BJ (cell line): ENCODE measurements at places on chromosomes 12 and 14.

- no peak for DNase-seq
These were observed 441 bp downstream of the E2F7 start for GRCh38 chr12:77064896-77065360.

DNA sequence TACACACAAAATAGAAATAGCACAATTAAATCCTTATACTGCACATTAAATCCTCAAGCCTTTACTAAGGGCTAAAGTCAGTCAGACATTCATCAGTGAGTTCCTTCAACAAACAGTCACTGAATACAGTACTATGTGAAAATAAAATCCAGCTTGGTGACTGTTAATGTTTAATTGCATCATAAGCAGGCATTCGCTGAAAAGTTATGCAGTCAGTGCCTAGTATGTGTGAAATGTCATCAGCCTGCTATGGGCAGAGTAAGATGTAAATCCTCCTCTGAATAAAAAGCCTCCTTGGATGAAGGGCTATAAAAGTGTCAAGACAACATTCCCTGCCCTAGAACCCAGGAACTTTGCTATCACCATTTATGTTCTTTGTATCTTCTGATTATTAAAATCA lies 116.4 kb downstream of the PRICKLE1 start:
- peak; percentile 72 for DNase-seq

DNA sequence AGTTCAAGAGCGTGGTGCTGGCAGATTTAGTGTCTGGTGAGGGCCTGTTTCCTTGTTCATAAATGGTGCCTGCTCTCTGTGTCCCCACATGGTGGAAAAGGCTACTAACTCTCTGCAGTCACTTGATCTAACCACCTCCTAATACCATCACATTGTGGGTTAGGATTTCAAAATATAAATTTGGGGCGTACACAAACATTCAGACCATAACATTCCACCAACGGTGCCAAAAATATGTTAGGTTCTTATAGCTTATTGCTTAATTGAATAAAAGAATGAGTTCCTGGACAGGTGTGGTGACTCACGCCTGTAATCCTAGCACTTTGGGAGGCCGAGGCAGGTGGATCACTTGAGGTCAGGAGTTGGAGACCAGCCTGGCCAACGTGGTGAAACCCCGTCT lies 3.4 kb upstream of the DYRK2 start:
- DNase-seq = no peak

GRCh38 chr12:62426089-62426488 lies 40.5 kb upstream of the MON2 start:
- DNase-seq = no peak

DNA sequence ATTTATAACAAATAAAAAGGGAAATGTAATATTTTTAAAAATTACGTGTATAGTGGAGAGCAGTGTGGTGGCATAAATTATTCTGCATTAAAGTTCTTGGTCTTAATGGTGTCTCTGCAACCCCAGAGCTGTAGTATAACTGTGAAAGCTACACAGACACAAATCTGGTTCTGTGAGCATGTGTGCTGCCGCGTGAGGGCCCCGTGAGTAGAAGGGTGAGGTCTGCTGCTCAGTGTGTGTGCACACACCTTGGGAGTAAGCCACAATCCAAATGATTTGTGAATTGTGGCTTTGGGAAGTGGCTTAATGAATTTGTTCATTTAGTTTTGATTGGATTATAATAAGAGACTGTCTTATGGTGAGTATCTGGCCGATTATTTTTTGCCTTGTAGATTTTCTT lies 16.8 kb downstream of the PELI2 start:
- no peak for DNase-seq

GRCh38 chr12:41596190-41596589 lies 408.1 kb downstream of the PDZRN4 start:
- no peak for DNase-seq

- DNase-seq = peak; percentile 40
These were observed 78.6 kb upstream of the TBX3 start for GRCh38 chr12:114762490-114763110.

- no peak for DNase-seq
These were observed 13.4 kb downstream of the CLSTN3 start for GRCh38 chr12:7143564-7143963.

- no peak for DNase-seq
These were observed 26.0 kb upstream of the KRT78 start for GRCh38 chr12:52874573-52875435.

DNA sequence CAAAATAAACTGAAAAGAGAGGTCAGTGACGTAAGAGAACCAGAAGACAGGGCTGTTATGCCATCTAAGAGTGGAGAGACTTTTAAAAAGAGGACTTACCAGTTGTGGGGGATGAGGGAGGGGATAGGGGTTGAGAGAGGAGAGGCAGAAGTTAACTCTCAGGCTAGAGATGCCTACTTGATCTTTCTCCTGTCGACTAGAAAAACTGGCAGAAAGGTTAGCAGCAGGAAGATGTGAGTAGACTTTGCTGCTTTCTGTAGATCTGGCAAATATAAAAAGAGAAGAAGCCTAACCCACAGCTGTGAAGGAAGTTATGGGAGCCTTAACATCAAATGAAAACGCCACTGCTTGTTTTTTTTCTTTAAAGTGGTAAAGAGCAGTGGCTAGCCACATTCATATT lies 10.7 kb downstream of the CREBL2 start:
- DNase-seq = no peak

DNA sequence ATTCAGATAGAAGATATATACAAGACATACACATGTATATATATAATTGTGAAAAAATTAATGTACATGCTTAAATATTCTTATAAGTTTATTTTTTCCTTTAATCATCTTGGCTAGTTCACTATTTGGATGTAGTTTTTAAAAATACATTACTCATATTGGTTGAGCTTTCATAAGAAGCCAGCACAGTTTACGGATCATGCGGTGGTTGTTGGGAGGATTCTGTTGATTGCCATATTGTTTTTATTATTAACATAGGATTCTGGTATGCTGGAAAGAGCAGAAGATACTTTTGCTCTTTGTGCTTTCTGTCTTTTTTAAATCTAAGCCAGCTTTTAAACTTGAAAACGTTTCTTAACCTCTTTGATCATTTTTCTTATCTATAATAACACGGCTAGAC lies 163.4 kb downstream of the OTOGL start:
- DNase-seq = no peak

- DNase-seq = no peak
These were observed 2.9 kb upstream of the PPFIBP1 start for GRCh38 chr12:27521066-27521465.

- DNase-seq = no peak
These were observed 677 bp downstream of the C12orf75 start for GRCh38 chr12:105330931-105331804.

- no peak for DNase-seq
These were observed 4.8 kb upstream of the KCNA5 start for GRCh38 chr12:5038781-5039311.

DNA sequence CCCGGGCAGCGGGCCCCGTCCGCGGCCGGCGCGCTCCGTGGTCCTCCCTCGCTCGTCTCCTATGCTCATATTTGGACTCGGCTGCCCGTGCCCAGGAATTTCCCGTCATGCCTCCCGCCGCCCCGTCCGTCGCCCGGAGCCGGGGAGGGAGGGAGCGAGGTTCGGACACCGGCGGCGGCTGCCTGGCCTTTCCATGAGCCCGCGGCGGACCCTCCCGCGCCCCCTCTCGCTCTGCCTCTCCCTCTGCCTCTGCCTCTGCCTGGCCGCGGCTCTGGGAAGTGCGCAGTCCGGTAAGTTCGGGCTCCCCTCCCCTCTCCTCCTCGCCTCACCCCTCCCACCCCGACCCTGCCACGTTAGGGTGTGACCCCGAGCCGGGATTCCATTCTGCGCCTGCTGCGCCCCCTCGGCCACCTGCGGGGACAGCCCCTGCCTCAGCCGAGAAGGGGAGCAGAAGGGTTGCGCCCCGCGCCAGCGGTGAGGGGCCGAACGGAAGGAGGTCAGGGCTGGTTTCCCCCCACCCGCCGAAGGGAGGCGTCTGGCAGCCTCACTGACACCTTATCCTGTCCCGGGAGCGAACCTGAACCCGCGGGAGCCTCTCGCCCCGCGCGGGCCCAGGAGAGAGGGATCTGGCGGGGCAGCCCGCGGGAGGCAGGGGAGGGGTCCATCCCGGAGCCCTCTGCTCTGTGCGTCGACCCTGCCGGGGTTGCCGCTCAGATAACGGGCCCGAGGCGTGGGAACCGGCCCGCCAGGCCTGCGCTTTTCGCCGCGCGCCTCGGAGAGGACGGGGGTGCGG lies at the start of gene MSRB3:
Gene MSRB3, plus strand, starts transcription at position 108 of the 793 bp plus-strand sequence. CDS start 29,897 bp downstream, outside the sequence.
- no peak for DNase-seq

- no peak for DNase-seq
These were observed 41.5 kb downstream of the BCL11B start for GRCh38 chr14:99230208-99231151.

DNA sequence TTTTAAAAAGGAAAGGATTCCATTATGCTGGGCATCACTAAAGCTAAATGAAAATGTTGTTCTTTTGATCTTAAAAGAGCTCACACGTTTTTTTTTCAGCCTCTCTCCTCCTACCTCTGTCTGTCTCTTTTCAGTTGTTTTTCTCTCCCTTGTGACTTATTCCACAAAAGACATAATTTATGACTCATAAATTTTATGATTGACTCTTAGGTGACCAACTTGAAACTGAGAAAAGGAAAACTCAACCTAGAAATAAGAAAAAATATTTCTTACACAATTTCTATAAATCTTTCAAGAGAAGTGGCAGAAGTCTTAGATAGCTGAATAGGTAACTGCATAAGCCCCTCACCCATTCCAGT lies 227.7 kb upstream of the DDHD1 start:
- DNase-seq = no peak

DNA sequence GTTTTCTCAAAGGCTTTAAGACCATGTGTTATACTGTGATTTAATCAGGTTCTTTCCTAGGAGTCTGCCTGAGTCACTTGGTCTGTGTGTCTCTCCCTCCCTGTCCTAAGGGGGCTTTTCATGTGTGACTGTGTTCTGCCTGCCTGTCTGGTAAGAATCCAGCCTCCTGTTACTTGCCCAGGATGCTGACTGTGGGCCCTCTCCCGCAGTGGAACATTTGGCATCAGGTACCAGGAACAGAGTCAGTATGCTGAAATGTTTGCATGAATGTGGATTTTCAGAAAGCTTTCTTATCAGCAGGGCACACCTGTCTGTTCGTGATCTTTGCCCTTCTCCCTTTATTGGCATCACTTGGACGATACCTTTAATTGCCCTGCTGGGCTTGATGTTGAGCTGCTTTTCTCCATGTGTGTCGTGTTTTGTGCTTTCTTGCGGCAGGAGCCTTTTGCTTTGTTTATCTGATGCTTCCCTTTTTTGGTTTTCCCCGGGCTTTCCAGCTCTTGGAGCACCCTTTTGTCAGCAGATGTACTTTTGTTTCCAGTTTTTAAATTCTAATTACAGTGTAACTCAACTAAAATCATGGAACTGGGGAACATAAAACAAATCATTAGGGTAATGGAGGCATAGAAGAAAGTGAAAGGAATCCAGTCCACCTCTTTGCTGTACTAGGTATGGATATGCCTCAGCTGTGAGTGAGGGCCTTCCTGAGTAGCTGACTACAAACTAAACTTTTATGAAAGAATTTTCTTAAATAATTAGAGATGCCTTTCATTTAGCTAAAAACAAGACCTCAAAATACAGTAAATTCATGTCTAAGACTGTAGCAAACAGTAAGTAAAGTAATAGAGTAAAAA lies 72.5 kb downstream of the TRAF3 start:
- no peak for DNase-seq

GRCh38 chr12:11106288-11106687 lies 14.2 kb upstream of the TAS2R43 start:
- no peak for DNase-seq

DNA sequence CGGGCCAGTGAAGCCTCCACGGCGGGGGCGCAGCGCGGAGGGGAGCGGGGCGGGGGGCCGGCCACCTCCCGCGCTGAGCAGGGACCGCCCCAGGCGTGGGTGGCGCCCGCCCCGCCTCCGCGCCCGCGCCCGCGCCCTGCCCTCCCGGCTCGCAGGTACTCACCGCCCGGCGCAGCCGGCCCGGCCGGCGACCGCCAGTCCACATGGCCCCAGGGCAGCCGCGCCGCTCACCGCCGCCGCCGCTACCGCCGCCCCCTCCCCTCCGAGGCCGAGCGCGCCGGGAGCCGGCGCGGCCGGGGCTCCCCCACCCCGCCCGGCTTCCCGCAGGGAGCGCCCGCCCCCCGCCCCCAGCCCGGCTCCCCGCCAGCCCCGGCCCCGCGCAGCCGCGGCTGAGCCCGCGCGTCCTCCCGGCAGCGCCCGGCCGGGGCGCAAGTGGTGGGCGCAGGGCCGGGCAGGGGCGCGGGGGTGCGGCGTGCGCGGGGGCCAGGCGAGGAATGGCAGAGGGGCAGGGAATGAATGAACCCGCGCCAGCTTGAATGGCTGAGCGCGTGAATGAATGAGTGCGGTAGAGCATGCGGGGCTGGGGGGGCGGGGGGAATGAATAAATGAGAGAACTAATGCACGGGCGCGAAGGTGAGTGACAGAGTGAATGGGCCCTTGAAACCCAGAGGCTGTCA lies at the start of gene BEGAIN:
Gene BEGAIN, minus strand, starts transcription at position 332 of the 677 bp plus-strand sequence. Its CDS starts 127 bp downstream, at position 205.
- DNase-seq = no peak

- no peak for DNase-seq
These were observed 225.2 kb downstream of the FUT8 start for GRCh38 chr14:65637780-65638179.

GRCh38 chr12:121845701-121846100 lies 13.0 kb downstream of the HPD start:
- no peak for DNase-seq

DNA sequence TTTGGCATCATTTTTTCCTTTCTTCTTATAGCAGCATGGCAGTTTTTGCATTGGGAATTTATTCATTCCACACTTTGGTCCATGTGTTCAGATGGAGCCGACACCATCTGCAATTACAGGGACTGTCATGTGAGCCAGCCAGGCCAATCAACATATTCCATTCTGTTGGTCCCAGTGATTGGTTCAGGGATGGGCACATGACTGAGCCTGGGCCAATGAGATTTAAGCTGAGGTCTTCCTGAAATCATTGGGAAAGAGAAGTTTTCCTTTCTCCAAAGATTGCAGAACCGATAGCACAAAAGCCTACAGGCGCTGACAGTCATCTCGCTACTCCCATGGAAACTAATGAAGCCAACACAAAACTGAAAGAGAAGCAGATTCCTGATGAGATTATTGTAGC lies 841.5 kb upstream of the TMEM132C start:
- no peak for DNase-seq

DNA sequence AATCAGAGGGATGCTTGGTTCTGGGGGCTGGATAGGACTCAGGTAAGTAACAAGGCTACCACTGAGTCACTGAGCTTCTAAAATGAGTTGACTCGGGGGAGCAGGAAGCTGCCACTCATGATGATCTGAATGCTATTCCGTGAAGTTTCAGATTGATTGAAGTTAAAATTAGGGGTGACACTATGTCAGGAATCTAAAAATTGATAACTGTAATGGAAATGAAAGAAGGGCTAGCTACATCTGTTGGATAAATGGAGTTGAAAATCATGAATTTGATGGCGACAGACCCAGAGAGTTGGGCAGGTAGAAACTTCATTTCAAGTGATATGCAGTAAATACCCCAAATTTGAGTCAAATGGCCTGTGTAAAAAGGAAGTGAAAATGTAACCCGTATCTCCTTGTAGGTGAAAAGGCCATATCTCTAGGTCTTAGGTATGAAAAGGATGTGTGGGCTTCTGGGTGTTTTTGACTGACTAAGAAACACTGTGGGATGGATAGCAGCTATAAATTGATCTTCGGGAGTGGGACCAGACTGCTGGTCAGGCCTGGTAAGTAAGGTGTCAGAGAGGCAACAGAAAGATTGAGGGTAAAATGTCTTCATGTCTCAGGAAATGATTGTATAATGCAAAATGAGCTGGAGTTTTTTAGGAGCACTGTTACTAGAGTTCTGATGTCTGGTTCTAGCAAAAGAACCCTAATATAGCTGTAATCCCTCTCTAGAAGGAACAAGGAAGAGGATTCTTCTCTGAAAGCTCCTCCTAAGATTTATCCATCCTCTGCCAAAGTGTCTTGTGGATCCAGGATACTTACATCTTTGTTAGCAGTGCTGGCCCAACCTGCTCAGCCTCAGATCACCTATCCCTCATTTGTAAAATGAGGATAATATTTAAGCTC lies 57.3 kb downstream of the DAD1 start:
- DNase-seq = no peak
